ENCODE measurements at places on chromosomes 4 and X.

- no peak for DNase-seq
Observed at GRCh38 chrX:70331161-70331560, 41.3 kb downstream of the KIF4A start.

DNA sequence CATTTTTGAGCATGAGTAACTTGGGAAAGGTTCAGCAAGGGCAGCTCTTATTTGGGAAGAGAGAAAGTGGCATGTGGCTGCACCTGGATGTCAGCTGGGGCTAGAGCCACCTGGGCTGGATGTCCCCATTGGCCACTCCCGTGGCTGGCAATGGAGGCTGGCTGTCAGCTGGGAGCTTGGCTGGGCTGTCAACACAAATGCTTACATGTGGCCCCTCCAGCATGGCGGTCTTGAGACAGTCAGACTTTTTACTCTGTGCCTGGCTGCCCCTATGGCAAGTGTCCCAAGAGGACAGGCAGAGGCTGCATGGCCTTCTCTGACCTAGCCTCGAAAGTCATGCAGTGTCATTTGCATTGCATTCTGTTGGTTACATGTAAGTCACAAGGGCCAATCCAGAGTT, 99.6 kb downstream of the FAM53A start:
- DNase-seq: no peak

- DNase-seq: no peak
Observed at GRCh38 chrX:14777525-14777924, 95.3 kb downstream of the FANCB start.

- DNase-seq: no peak
Observed at GRCh38 chr4:44493924-44494323, 45.3 kb upstream of the KCTD8 start.

- no peak for DNase-seq
Observed at GRCh38 chr4:179563741-179564140, 2121.5 kb upstream of the AGA start.

GRCh38 chrX:18994713-18995112, 10.8 kb upstream of the PHKA2 start:
- DNase-seq: no peak

GRCh38 chr4:184461711-184462441, 12.5 kb downstream of the IRF2 start:
- no peak for DNase-seq

GRCh38 chr4:130110770-130111169, 1014.8 kb downstream of the C4orf33 start:
- DNase-seq: no peak

- DNase-seq: no peak
Observed at GRCh38 chr4:54446581-54446980, 211.2 kb upstream of the KIT start.

GRCh38 chr4:158622251-158622650, 49.4 kb downstream of the C4orf46 start:
- DNase-seq: no peak

GRCh38 chr4:100348473-100348872, 158.2 kb upstream of the DDIT4L start:
- DNase-seq: no peak

- no peak for DNase-seq
Observed at GRCh38 chrX:138519296-138519695, 192.2 kb downstream of the FGF13 start.

DNA sequence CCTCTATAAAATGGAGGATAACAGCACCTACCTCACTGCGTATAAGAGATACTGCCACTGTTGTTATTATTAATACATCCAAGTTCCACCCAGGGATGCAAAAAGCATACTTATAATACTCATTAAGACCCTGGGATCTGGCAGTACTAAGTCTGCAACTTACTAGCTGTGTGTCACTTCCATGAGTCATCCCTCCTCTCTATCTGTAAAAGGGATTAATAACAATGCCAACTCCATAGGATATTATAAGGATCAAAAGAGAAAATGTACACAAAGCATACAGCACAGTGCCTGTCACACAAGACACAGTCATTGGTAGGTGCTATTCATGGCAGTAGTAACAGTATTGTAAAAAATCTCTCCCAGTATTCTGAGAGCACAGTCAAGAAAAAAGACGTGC, 216.7 kb downstream of the HS6ST2 start:
- DNase-seq: no peak

GRCh38 chr4:6201580-6202091, 1.3 kb upstream of the JAKMIP1 start:
- DNase-seq: no peak
